ENCODE measurements at places on chromosomes 6 and 20.

GRCh38 chr6:27672113-27672799, 199.4 kb upstream of the ZNF184 start:
- DNase-seq, result peak; percentile 86

- DNase-seq, result no peak
Measured at GRCh38 chr6:138514860-138515540, 15.7 kb upstream of the NHSL1 start.

DNA sequence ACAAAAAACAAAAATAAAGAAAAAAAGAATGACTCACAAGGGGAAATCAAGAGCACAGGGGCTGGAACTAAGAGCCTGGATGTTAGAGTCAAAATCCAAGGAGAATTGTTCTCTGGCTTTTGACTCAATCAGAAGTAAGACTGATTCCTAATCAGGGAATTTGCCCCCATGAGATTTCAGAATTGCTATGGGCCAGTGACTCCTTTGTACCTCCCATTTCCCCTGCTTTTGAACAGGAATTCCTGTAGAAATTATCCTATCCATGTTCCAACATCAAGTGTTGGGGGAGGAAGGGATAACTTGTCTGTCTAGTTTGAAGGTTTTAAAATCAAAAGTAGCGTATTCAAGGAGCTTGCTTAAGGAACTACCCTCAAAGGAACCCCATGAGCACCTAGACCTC, 396.7 kb downstream of the CDC5L start:
- DNase-seq, result no peak

DNA sequence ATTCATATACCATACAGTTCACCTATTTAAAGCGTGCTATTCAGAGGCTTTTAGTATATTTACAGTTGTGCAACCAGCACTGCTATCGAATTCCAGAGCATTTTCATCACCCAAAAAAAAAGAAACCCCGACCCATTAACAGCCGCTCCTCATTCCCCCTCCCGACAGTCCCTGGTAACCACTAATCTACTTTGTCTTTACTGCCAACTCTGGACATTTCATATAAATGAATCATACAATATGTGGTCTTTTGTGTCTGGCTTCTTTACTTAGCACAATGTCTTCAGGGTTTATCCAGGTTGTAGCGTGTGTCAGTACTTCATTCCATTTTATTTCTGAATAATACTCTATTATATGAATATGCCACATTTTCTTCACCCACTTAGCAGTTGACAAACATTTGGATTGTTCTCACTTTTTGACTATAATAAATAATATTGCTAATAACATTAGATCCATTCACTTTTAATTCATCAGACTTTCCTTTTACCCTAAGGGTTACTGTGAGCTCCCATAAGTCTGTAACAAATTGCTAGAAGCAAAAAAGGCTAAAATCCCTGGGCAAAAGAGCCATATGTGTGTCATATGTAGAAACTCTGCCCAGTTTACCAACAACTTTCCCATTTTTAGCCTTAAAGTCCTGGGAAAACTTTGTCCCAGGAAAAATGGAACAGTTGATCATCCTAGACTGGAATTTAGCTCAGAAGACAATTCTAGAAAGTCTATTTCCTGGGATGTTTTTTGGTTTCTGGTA, 23.2 kb upstream of the ROS1 start:
- peak; percentile 71 for DNase-seq

DNA sequence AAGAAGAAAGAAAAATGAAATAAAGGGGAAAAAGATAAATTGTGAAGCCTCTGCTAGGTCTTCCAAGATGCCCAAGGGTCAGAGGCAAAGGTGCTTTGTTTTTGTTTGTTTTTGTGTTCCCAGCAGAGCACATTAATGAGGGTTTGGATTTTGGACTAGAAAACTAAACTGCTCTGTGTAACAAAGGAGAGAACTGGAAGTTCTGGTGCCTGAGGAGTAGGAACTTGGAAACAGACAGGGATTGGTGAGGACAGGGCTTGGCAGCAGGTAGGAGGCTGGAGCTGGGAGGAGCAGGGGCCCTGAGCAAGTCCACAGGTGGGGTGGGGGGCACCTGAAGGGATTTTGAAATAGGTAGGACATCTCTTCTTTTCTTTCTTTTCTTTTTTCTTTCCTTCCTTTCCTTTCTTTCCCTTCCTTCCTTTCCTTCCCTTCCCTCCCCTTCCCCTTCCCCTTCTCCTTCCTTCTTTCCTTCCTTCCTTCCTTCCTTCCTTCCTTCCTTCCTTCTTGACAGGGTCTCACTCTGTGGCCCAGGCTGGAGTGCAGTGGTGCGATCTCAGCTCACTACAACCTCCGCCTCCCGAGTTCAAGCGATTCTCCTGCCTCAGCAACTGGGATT, 15.3 kb upstream of the ABRACL start:
- DNase-seq, result no peak

GRCh38 chr6:159729598-159730331, 2.5 kb downstream of the WTAP start:
- no peak for DNase-seq

GRCh38 chr20:22700367-22700766, 116.0 kb upstream of the FOXA2 start:
- no peak for DNase-seq

GRCh38 chr6:27002447-27002846, 245.1 kb upstream of the PRSS16 start:
- no peak for DNase-seq

DNA sequence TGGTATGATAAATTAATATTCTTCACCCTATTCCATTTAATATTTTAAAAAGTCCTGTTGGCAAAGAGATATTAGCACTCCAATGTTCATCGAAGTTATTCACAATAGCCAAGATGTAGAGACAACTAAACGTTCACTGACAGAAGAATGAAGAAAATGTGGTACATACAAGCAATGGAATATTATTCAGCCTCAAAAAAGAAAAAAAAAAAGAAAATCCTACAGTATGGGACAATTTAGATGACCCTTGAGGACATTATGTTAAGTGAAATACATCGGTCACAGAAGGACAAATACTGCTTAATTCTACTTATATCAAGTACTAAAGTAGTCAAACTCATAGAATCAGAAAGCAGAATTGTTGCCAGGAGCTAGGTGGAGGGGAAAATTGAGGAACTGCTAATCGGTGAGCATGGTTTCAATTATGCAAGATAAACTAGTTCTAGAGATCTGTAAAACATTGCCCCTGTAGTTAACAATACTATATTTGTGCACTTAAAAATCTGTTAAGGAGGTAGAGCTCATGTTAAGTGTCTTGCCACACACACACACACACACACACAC, 4.7 kb downstream of the GCLC start:
- no peak for DNase-seq

- DNase-seq, result no peak
Measured at GRCh38 chr20:58514321-58515232, 622 bp downstream of the APCDD1L start.

GRCh38 chr6:11972806-11973205, 39.3 kb upstream of the HIVEP1 start:
- no peak for DNase-seq

DNA sequence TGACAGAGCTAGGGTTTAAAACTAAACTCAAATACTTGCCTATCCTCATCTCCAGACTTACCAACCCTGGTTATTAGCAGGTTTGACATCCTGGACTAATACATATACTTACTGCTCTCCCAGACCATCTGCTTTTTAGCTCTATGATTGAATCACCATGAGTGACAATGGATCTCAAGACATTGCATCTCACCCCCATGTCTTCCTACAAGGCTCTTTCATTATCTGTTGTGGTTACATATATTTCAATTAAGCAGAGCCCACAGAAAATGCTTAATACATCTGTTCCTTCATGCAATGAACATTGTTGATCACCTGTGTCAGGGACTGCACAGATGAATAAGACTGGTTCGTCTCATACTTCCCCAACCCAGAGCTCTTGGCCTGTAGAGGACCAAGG, 19.4 kb downstream of the SAMD3 start:
- DNase-seq, result no peak

GRCh38 chr6:141261672-141262060, 871.1 kb upstream of the GJE1 start:
- no peak for DNase-seq

DNA sequence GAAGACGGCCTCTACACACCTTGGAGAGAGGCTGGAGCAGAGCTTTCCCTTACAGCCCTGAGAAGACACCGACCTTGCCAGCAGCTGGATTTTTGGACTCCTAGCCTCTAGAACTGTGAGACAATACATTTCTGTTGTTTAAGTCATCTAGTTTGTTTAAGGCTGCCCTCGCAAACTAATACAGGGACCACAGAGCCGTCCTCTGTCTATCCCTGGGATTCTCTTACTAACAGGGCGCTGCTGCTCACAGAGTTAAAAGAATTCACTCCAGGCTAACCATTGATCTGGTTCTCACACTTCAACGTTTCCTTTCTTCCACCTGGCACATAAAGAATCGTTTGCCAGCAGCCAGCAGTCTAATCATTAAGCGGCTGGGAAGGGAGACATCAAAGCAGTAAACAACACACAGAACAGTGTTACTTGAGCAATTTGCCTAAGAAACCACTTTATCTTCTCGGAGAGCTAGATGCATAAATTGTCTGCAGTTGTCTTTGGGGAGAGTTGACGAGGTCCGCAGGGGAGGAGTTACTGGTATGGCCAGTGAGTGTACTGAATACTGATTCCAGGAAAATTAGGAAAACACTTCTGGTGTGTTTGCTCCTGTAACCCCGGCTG, 103.5 kb upstream of the AKAP12 start:
- DNase-seq, result no peak

- no peak for DNase-seq
Measured at GRCh38 chr6:166463359-166464067, 80.8 kb upstream of the MPC1 start.
